ENCODE measurements at places on chromosomes 13 and 19. TPM values are rescaled to one million over a fixed set of nuclear protein-coding genes. Genes with fewer than 3 reads are reported as not detected.

ATXN8OS gene
- not detected for total RNA-seq

FLT3LG gene
- total RNA-seq, result 2.4 TPM

CATSPERD gene
- total RNA-seq, result not detected

VSIG10L gene
- 0.17 TPM for total RNA-seq

CERS1 gene
- 0.34 TPM for total RNA-seq

FLT1 gene
- 0.59 TPM for total RNA-seq

P2RY11 gene
- 1.2 TPM for total RNA-seq

All from bronchus fibroblast of lung (primary cell).